ENCODE measurements at places on chromosomes 1 and 21.

DNA sequence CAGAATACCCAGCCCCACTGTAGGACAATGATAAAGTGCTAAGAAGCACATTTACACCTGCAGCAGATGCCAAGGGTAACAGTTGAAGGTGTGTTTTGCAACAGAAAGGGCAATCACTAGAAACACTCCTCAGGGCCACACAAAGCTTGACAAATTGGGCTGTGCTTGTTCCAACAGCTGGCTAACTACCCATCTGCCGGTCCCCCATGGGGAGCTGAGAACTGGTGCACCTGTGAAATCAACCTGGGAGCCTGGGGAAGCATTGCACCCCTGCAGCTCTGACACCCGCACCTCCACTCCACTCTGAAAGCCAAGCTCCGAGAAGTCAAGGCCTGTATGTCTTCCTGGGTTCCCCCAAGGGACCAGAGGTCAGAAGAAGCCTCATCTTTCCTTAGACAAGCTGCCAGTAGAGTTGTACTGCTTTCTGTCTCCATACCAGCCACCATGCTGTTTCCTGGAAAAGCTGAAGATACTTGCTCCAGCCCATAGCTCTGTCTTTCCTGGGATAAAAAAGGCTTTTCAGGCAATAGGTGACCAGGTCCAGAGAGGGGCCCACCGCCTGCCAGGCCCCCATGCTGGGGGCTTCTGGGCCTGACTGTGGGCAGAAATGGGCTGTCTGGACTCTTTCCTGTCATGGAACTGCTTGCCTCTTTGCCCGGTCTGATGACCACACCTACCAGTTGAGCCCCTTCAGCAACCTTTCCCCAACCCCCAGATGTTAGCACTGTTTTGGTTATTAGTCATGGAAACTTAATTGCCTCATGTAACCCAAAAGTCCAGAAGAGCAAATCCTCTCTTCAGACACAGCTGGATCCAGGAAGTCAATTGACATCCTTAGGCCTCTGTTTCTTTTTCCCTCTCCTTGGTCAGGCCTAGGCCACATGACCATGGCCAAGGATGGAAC, 93.6 kb downstream of the KIF14 start:
- no peak for DNase-seq

- no peak for DNase-seq
These were observed 6.2 kb upstream of the TMEM54 start for GRCh38 chr1:32907435-32907834.

- DNase-seq: no peak
These were observed at the start of gene FYB2 for GRCh38 chr1:56819387-56819899. Gene FYB2 (minus strand): TSS chr1:56819404. CDS start chr1:56819290, 114 bp downstream.

- no peak for DNase-seq
These were observed 1.3 kb downstream of the PRDM2 start for GRCh38 chr1:13701271-13701640.

- DNase-seq: no peak
These were observed 43.9 kb upstream of the SAMSN1 start for GRCh38 chr21:14589855-14590563.

- no peak for DNase-seq
These were observed 38.2 kb downstream of the RABGAP1L start for GRCh38 chr1:174197547-174197946.

GRCh38 chr1:31912839-31913239, 25.3 kb downstream of the PTP4A2 start:
- DNase-seq: no peak

GRCh38 chr1:211605603-211606331, 26.8 kb upstream of the SLC30A1 start:
- DNase-seq: no peak

DNA sequence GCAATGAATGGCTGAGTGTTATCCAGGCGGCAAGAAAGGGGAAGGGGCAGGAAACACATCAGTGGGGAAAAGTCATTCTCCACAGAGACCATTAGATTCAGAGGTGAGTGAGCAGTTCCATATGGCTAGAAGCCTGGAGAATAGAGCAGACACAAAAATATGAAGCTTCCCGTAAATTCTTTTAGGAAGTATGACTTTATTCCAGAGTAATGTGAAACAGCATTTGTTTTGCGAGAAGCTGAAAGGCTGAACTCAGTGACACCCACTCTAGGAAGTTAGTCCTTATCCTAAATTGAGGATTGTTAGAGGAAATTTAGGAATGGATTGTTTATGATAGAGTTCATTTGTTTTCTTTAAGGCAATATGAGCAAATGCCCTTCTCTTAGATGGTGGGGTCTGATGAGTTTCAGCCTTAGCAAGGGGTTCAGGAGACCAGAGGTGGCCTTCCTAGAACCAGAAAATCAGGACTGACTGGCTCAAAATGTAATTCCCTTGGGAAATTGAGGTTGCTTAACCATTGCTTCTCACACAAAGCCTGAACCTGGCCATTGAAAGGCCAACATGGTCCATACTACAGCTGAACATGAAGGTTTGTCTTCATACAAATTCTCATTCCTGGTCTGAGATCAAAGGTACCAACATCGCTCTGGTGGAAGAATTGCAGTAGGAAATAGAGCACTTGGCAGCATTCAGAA, 167.5 kb downstream of the TPR start:
- DNase-seq: no peak

DNA sequence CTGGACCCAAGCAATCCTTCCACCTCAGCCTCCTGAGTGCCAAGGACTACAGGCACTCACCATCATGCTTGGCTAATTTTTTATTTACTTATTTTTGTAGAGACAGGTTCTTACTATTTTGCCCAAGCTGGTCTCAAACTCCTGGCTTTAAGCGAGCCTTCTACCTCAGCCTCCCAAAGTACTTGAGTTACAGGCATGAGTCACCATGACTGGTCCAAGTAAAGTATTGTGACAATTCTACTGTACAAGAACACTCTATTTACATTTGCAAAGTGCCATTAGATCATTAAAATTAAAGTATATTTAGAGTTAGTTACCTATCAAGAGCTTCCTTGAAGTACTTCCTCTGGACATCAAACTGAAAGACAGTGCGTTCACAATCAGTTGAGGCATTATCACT, 44.8 kb downstream of the NRDC start:
- DNase-seq: no peak
